ENCODE measurements at places on chromosomes 12 and 14. TPM values are rescaled to one million over a fixed set of nuclear protein-coding genes. Genes with fewer than 3 reads are reported as not detected.

DNA sequence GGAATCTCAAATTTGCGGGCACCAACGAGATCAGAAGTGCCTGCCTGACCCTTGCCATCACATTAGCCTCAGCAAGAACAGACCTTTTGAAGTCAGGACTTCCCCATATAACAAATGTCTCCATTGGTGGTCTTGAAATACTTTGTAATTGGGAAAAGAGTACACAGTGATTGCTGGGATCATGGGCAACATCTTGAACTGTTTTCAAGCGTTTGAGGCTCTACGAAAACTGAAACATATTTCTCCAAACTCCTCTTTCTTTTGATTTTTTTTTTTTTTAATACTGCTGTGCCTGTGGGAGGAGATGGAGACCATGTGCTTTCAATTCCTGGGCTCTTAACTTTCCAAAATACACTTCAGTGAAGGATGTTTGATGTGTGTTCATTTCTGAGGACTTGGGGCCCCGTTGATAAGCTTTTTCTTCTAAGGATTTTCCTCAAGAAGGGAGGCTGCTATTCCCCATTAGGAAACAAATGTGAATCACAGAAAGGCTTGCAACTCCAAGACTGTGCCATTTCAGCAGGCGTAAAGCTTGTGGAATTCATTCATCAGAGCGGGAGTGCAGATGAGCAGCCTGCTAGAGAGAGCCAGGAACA lies 94.5 kb downstream of the TMEM132C start:
- no peak for DNase-seq

DNA sequence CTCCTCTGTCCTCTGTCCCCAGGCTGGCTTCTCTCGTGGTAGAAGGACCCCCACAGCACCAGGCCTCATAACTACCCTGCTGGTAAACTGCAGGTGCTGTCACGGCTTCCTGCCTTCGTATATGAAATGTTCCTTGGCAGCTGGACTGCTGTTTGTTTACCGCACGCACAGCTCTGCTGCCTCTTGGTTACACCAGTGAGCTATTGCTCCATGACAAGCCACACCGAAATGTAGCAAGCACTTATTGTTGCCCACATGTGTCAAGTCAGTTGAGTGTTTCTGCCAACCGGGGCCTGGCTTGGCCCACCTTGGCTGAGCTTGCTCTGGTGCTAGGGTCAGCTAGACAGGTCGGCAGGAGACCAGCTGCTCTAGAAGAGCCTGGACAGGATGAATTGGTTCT lies 21.7 kb upstream of the TCL1B start:
- DNase-seq, result no peak

GRCh38 chr14:21556378-21557083 lies 23.3 kb downstream of the OR10G3 start:
- no peak for DNase-seq

DNA sequence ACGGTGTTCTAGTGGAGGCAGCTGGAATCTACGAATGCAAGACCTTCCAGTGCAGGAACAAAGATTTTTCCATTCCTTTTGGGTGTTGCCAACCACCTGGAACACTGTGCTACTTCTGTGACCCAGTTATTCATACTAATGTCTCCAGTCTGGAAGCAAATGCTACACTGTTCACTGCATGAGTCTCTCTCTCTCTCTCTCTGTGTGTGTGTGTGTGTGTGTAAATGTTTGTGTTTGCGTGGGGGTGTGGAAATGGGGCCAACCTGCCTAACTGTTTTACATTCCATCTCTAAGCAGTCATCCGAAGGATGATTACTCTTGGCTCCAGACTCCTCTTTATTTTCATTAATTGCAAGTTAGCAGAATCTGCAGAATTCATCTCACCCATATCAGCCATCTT lies 29.9 kb upstream of the YBX3 start:
- DNase-seq, result no peak

The ASB2 gene
- 22.4 TPM for polyA plus RNA-seq

The OTX2 gene
- not detected for polyA plus RNA-seq

The EXOC5 gene
- polyA plus RNA-seq, result 6.1 TPM

The ADAMTS20 gene
- polyA plus RNA-seq, result not detected

The CDKL1 gene
- 0.34 TPM for polyA plus RNA-seq

- DNase-seq, result no peak
Observed at GRCh38 chr12:31440134-31440533, 114.2 kb upstream of the SINHCAF start.

The DIO3 gene
- 0.21 TPM for polyA plus RNA-seq

- DNase-seq, result no peak
Observed at GRCh38 chr12:75623631-75624154, 112.3 kb upstream of the KRR1 start.

DNA sequence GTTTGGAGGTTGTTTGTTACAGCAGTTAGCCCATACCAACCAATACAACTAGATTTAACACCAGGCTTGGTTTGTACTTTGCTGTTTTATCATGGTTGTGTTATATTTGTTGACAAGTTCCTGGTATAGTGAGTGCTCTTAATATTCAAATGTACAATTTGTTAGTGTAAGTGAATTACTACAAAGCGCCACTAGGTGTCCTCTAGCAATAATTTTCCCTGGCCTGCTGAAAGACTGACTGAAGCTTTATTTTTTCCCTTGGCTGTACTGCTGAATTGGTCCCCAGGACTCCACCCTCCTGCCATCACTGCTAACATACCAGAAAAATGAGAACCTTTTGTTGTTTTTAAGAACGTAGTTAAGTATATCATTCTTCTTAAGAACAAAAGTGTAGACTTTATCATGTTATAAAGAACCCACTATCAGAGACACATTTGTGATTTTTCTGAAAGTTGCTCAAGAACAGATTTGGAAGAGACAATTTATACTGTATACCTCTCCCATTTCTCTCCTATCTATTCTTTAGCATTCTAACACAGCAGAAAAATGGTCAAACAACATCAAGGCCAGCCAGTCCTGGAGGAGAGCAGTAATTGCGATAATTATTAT lies 75.3 kb upstream of the FAR2 start:
- no peak for DNase-seq

DNA sequence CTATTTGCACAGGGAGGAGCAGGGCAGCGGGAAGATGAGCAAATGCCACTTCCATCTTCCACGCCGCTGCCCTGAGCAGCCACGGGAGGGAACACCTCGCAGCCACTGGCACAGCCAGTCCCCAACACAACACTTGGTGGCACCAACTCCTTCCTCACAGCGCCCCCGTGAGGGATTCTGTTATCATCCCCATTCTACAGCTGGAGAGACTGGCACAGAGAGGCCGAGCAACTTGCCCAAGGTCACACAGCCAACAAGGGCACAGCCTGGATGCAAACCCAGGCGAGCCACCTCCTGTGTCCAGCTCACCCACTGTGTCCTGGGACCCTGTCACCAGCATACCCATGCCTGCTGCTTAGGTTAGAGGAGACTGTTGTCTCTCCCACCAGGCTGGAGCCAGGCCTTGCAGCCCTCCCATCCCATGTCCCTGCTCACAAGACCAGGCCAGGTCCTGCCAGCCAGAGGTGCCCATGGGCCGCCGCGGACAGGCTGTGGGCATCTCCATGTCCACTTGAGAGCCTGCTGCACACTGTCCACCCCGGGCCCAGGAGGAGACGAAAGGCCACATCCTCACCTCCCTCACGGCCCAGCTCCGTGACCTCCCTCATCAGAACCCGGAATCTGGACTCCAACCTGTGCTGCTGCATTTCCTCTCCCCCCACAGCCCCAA lies 57.0 kb downstream of the NCOR2 start:
- no peak for DNase-seq
